ENCODE measurements at places on chromosomes 5 and 9.

DNA sequence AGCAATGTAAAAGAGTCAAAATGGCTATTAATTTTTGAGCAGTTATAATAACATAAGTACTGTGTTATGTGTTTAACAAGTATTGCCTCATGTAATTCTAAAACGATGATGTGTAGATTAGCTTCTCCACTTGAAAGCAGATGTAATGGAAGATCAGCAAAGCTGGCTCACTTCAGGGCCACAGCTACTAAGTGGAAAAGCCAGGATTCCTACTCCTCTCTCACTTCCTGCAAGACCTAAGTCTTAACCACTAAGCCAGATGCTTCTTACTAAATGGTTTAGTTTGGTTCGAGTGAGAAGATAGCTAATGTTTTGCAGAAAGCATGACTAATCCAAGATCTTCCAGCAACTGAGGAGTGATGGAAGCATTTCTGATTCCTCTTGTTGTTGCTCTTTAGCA lies 15.7 kb upstream of the TNC start:
- H3K4me1 ChIP-seq, result peaks cover 9% of the 10 kb centered on the region
- H3K27me3 ChIP-seq, result no peaks in the 10 kb centered on the region
- H3K36me3 ChIP-seq, result no peaks in the 10 kb centered on the region
- no peak overlapping the region for H3K4me3 ChIP-seq
- H3K27ac ChIP-seq, result no peak overlapping the region
- DNase-seq, result no peak

DNA sequence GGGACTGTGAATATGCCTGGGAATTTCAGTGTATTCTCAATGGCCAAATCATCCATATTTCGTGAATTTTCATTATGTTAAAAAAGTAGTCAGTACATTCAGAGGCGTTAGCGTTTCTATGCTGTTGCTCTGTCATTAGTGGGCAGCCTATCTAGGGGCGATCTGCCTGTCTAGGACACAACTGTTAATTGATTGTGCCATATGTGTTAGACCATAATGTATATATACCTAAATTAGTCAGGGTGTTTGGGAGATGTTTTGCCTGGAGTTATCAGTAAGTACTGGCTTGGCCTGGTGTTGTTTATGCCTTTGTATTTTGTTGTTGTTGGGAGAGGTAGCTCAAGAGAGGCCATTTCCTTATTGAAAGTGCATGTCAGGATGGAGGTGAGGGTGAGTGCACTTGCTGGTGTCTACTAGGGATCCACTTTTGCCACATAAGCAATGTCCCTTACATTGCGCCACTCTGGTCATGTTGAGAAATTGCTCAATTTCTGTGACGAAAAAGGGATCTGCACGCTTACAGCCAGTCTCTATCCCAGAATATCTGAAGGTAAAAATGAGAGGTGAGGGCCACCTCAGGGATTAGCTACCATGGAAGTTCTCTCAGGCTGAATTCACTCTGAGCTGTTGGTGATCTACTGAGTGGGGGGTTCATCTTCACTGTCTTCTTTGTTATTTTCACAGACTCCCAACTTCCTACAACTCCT lies 123.3 kb downstream of the ST8SIA4 start:
- no peaks in the 10 kb centered on the region for H3K4me1 ChIP-seq
- H3K27ac ChIP-seq, result peak overlapping the region; percentile 47
- no peak overlapping the region for H3K4me3 ChIP-seq
- H3K27me3 ChIP-seq, result no peaks in the 10 kb centered on the region
- no peak for DNase-seq

DNA sequence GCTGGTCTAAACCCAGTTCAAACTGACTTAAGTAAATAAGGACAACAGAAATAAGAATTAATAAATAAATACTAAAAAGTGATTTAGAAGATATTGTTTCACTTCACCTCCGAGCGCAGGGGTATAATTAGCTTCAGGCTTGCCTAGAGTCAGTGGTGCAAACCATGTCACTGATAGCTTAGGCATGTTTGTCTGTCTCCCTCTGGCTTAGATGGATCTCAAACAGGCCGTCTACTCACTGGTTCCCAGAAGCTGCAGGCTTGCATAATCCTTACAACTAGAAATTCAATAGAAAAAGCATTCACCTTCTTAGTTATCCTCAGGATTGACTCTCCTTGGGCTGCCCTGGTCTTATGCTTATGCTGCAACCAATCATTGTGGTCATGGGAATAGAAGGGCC lies 629.8 kb upstream of the WWC1 start:
- H3K4me1 ChIP-seq, result no peaks in the 10 kb centered on the region
- H3K27me3 ChIP-seq, result no peaks in the 10 kb centered on the region
- DNase-seq, result no peak
- no peak overlapping the region for H3K27ac ChIP-seq
- no peaks in the 10 kb centered on the region for H3K36me3 ChIP-seq

DNA sequence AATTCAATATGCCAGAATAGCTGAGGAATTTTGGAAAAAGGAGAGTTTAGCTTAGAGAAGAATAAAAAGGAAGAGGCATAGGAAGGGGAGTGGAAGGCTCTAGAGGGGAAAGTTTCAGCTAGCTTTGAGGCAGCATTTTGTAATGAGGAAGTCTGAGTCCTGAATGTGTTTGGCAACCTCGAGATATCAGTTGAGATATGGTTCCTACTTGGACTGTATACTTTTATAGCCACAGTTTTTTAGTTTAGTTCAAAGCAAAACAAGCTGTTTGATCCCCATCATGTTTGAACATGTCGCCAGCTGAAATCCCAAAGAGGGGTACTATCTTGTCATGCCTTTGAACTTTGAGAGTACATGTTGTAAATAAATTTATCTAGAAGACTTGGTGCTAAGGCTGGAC lies 559.0 kb upstream of the FTMT start:
- no peak overlapping the region for H3K27ac ChIP-seq
- no peaks in the 10 kb centered on the region for H3K4me1 ChIP-seq
- no peaks in the 10 kb centered on the region for H3K36me3 ChIP-seq
- H3K27me3 ChIP-seq, result no peaks in the 10 kb centered on the region
- no peak overlapping the region for H3K4me3 ChIP-seq
- DNase-seq, result no peak

GRCh38 chr5:67431191-67431590 lies 234.6 kb upstream of the CD180 start:
- no peaks in the 10 kb centered on the region for H3K4me1 ChIP-seq
- no peak overlapping the region for H3K27ac ChIP-seq
- no peak for DNase-seq
- H3K27me3 ChIP-seq, result no peaks in the 10 kb centered on the region
- H3K36me3 ChIP-seq, result no peaks in the 10 kb centered on the region
- no peak overlapping the region for H3K4me3 ChIP-seq

DNA sequence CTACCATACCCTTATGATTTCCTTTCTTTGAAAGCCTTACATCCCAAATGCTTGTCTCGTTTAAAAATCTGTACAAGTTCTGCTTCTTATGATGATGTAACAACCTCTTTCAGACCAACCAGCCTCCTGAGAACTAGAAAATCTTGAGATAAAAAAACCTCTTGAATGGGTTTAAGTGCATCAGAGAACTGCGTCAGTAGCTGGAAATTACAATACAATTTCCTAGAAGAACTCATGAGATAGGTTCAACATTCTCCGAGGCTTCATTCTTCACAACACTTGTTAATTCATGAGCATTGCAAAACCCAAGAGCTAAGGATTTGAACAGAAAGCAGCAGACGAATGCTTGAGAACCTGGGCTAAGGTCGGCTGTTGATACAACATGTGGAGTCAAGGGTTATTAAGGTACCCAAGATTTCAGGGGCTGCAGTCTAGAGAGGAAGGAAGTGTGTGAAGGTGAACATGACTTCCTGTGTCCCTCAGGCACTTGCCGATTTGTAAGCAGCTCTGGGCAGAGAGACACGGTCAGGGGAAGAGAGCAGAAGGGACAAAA lies 286.0 kb downstream of the ICE1 start:
- H3K4me3 ChIP-seq, result no peak overlapping the region
- H3K4me1 ChIP-seq, result no peaks in the 10 kb centered on the region
- no peak overlapping the region for H3K27ac ChIP-seq
- no peaks in the 10 kb centered on the region for H3K36me3 ChIP-seq
- no peak for DNase-seq

- H3K27me3 ChIP-seq, result no peaks in the 10 kb centered on the region
- H3K36me3 ChIP-seq, result no peaks in the 10 kb centered on the region
- no peak for DNase-seq
- no peak overlapping the region for H3K27ac ChIP-seq
Observed at GRCh38 chr9:122642226-122642625, 15.2 kb downstream of the OR1B1 start.

DNA sequence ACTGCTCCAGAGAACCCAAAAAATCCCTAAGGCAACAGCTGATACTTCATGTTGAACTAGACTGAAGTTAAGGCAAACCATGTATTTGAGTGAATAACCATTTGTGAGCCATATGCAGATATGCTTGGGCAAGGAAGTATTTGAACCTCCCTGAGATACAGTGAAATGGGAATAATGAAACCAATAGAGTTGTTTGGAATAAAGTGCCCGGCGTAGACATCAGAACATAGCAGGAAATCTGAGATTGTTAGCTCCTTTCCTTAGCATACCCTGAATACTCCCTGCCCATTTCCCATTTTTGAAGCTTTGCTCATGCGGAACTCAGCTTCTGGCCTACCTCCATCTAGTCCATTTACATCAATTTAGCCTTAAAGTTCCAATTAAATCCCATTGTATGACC lies 611.9 kb downstream of the EFNA5 start:
- H3K4me1 ChIP-seq, result no peaks in the 10 kb centered on the region
- no peak overlapping the region for H3K4me3 ChIP-seq
- H3K27me3 ChIP-seq, result no peaks in the 10 kb centered on the region
- DNase-seq, result no peak
- no peak overlapping the region for H3K27ac ChIP-seq
- H3K36me3 ChIP-seq, result no peaks in the 10 kb centered on the region

- peaks cover 23% of the 10 kb centered on the region for H3K4me1 ChIP-seq
- no peaks in the 10 kb centered on the region for H3K27me3 ChIP-seq
- no peak overlapping the region for H3K27ac ChIP-seq
- no peak overlapping the region for H3K4me3 ChIP-seq
Observed at GRCh38 chr5:54628050-54628449, 110.5 kb downstream of the SNX18 start.

- no peaks in the 10 kb centered on the region for H3K4me1 ChIP-seq
- H3K27me3 ChIP-seq, result no peaks in the 10 kb centered on the region
- no peak overlapping the region for H3K27ac ChIP-seq
- H3K4me3 ChIP-seq, result no peak overlapping the region
- H3K36me3 ChIP-seq, result no peaks in the 10 kb centered on the region
- DNase-seq, result no peak
Observed at GRCh38 chr9:74555565-74555964, 58.4 kb downstream of the RORB start.

- H3K4me3 ChIP-seq, result no peak overlapping the region
- no peak for DNase-seq
- H3K27ac ChIP-seq, result no peak overlapping the region
- peaks cover 4% of the 10 kb centered on the region for H3K27me3 ChIP-seq
- H3K36me3 ChIP-seq, result no peaks in the 10 kb centered on the region
- no peaks in the 10 kb centered on the region for H3K4me1 ChIP-seq
Observed at GRCh38 chr5:133400120-133400519, 212.2 kb downstream of the FSTL4 start.

DNA sequence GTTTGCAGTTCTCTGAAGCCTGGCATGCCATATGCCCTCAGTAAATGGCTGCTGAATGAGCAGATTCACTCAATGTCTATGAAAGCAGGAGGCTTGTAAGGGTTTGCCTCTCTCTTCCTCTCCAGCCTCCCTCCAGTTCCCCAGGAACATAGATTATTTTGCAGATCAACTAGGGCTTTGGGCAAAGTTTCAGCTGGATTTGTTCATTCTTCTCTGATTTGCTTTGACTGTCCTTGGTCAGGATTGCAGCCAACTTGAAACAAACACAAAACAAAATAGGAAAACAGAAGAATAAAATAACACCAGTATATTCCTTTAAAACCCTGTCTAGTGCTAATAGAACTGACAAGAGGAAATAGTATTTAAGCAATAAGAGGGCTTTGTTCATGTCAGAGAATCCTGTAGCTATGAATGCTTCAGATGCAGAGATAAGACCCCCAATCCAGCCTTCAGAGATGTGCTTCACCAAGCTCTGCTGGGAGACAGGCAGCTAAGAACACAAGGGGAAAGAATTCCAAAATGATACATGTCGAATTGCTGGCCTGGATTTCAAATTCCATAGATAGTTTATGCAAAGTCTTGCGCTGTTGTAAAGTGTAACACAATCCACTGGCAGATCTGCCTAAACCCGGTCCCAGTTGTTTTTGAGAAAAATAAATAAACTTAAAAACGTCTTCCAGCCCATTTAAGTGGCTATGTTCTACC lies 174.3 kb downstream of the PAPPA start:
- H3K27me3 ChIP-seq, result no peaks in the 10 kb centered on the region
- no peaks in the 10 kb centered on the region for H3K4me1 ChIP-seq
- H3K36me3 ChIP-seq, result peaks cover 3% of the 10 kb centered on the region
- no peak overlapping the region for H3K4me3 ChIP-seq

- peaks cover 71% of the 10 kb centered on the region for H3K36me3 ChIP-seq
- H3K27me3 ChIP-seq, result no peaks in the 10 kb centered on the region
- H3K4me3 ChIP-seq, result no peak overlapping the region
- H3K4me1 ChIP-seq, result peaks cover 4% of the 10 kb centered on the region
- no peak overlapping the region for H3K27ac ChIP-seq
Observed at GRCh38 chr9:76166526-76166925, 227.7 kb downstream of the RFK start.

GRCh38 chr5:116032991-116033390 lies 719 bp downstream of the ARL14EPL start:
- no peak overlapping the region for H3K27ac ChIP-seq
- H3K36me3 ChIP-seq, result no peaks in the 10 kb centered on the region
- H3K4me3 ChIP-seq, result no peak overlapping the region
- no peaks in the 10 kb centered on the region for H3K4me1 ChIP-seq
- DNase-seq, result no peak

- H3K27me3 ChIP-seq, result no peaks in the 10 kb centered on the region
- no peak for DNase-seq
- no peaks in the 10 kb centered on the region for H3K4me1 ChIP-seq
Observed at GRCh38 chr9:86069206-86069869, 30.0 kb downstream of the GOLM1 start.

GRCh38 chr9:133147412-133148198 lies 16.1 kb downstream of the GBGT1 start:
- H3K4me1 ChIP-seq, result peaks cover 44% of the 10 kb centered on the region
- DNase-seq, result no peak
- H3K4me3 ChIP-seq, result peak overlapping the region; percentile 71
- peak overlapping the region; percentile 96 for H3K27ac ChIP-seq
- H3K36me3 ChIP-seq, result no peaks in the 10 kb centered on the region

DNA sequence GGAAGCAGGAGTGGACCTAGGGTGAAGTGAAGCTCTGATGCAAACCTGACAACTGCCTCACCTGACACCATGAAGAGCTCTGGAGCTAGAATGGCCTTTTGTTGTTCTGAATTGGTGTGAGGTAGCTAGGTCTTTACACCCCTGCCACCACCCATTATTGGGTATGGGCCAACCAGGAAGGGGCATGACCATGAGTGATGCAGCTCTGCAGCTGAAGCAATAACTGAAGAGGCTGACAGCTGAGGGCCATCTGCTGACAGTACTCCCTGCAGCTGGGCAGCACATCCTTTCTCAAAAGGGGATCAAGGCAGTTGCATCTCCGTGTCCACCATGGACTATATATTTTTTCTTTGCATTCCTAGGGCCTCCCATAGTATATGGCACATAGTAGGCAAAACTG lies 87.0 kb upstream of the TLE1 start:
- H3K36me3 ChIP-seq, result no peaks in the 10 kb centered on the region
- no peak for DNase-seq
- no peaks in the 10 kb centered on the region for H3K4me1 ChIP-seq
- no peak overlapping the region for H3K4me3 ChIP-seq

- H3K36me3 ChIP-seq, result peaks cover 66% of the 10 kb centered on the region
- DNase-seq, result no peak
- H3K27me3 ChIP-seq, result no peaks in the 10 kb centered on the region
Observed at GRCh38 chr5:1484730-1485578, 38.8 kb downstream of the LPCAT1 start.

- H3K4me1 ChIP-seq, result peaks cover 9% of the 10 kb centered on the region
- no peaks in the 10 kb centered on the region for H3K36me3 ChIP-seq
- no peak overlapping the region for H3K27ac ChIP-seq
- no peaks in the 10 kb centered on the region for H3K27me3 ChIP-seq
- DNase-seq, result no peak
- no peak overlapping the region for H3K4me3 ChIP-seq
Observed at GRCh38 chr5:59543821-59544442, 349.6 kb downstream of the PDE4D start.
